CD14-positive monocyte (primary cell): ENCODE measurements at places on chromosomes 13 and 19.

DNA sequence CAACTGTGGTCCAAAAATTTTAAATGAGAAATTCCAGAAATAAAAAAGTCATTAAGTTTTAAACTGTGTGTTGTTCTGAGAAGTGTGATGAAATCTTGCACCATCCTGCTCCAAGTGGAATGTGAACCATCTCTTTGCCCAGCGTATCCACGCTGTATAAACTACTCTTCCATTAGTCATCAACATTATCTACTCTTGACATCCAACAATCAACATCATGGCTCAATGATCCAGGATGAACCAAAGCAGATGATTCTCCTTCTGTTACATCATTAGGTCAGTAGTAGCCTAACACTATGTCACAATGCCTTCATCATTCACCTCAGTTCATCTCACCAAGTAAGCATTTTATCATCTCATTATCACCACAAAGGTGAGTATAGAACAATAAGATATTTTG, 55.3 kb downstream of the SUCLA2 start:
- peaks cover 90% of the 10 kb centered on the region for H3K36me3 ChIP-seq
- H3K4me3 ChIP-seq = no peak overlapping the region
- H3K4me1 ChIP-seq = no peaks in the 10 kb centered on the region
- H3K27ac ChIP-seq = no peak overlapping the region

- DNase-seq = peak; percentile 58
- peaks cover 20% of the 10 kb centered on the region for H3K36me3 ChIP-seq
- no peaks in the 10 kb centered on the region for H3K27me3 ChIP-seq
- peaks cover 18% of the 10 kb centered on the region for H3K4me1 ChIP-seq
These were observed at the start of gene RINL for GRCh38 chr19:38877781-38878574. RINL (minus strand) TSS chr19:38878275; CDS start chr19:38876742, 1,533 bp downstream.

DNA sequence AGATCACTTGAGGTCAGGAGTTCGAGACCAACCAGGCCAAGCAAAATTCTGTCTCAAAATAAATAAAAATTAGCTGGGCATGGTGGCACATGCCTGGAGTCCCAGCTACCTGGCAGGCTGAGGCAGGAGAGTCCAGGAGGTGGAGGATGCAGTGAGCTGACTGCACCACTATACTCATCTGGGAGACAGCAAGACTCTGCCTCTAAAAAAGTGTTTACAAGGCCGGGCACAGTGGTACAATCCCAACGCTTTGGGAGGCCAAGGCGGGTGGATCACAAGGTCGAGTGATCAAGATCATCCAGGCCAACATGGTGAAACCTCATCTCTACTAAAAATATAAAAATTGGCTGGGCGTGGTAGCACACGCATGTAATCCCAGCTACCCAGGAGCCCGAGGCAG, 4.2 kb upstream of the DAPK3 start:
- peaks cover 7% of the 10 kb centered on the region for H3K4me1 ChIP-seq
- no peak overlapping the region for H3K4me3 ChIP-seq
- no peaks in the 10 kb centered on the region for H3K27me3 ChIP-seq
- H3K27ac ChIP-seq = no peak overlapping the region
- no peak for DNase-seq

DNA sequence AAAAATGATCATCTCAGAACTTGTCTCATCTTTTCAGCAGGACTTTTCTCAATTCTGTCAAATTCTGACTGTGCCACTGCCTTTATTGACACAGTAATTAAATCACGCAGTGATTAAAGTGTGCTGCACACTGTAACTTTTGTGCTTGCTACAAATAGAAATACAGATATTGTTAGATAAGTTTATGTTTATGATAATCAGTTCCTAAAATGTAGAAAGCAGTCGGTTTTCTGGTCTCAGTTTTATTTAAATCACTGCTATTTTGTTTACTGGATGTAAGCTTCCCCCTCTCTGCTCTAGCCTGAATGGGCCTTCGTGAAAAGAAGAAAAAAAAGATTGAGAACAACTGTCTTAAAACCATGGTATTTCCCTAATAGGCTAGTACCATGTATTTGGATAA, 258.8 kb upstream of the STARD13 start:
- H3K4me3 ChIP-seq = peak overlapping the region; percentile 76
- no peaks in the 10 kb centered on the region for H3K27me3 ChIP-seq
- H3K4me1 ChIP-seq = peaks cover 44% of the 10 kb centered on the region
- no peaks in the 10 kb centered on the region for H3K36me3 ChIP-seq
- H3K27ac ChIP-seq = no peak overlapping the region

DNA sequence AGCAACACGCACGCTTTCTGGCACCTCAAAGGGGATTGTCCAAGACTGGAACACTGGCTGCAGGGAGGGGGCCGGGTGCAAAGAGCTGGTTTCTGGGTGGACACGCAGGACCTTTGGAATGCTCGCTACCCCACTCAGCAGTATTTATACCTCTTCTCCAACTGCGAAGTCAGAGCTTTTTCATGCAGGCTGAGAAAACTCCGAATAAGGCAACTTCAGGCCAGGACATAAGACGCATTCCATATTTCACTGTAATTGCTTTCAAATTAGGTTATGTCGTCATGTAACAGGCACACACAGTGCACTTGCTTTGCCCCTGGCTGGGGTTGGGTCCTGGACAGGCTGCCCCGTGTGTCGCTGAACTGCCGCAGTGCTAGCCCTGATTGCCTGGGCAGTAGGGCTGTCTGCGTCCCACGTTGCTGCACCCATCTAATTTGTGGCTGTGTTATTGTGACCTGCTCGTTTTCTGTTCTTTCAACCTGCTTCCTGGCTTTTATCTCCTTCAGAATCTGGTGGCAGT, 44.5 kb downstream of the ACTN4 start:
- peak overlapping the region; percentile 79 for H3K27ac ChIP-seq
- H3K36me3 ChIP-seq = peaks cover 6% of the 10 kb centered on the region
- DNase-seq = no peak

GRCh38 chr13:114043421-114044053, 69.7 kb upstream of the C13orf46 start:
- peak; percentile 87 for DNase-seq
- H3K27ac ChIP-seq = no peak overlapping the region
- peaks cover 56% of the 10 kb centered on the region for H3K36me3 ChIP-seq
- no peak overlapping the region for H3K4me3 ChIP-seq

- no peak overlapping the region for H3K27ac ChIP-seq
- no peak for DNase-seq
- H3K27me3 ChIP-seq = no peaks in the 10 kb centered on the region
These were observed 669.2 kb downstream of the DIAPH3 start for GRCh38 chr13:59494560-59494970.

DNA sequence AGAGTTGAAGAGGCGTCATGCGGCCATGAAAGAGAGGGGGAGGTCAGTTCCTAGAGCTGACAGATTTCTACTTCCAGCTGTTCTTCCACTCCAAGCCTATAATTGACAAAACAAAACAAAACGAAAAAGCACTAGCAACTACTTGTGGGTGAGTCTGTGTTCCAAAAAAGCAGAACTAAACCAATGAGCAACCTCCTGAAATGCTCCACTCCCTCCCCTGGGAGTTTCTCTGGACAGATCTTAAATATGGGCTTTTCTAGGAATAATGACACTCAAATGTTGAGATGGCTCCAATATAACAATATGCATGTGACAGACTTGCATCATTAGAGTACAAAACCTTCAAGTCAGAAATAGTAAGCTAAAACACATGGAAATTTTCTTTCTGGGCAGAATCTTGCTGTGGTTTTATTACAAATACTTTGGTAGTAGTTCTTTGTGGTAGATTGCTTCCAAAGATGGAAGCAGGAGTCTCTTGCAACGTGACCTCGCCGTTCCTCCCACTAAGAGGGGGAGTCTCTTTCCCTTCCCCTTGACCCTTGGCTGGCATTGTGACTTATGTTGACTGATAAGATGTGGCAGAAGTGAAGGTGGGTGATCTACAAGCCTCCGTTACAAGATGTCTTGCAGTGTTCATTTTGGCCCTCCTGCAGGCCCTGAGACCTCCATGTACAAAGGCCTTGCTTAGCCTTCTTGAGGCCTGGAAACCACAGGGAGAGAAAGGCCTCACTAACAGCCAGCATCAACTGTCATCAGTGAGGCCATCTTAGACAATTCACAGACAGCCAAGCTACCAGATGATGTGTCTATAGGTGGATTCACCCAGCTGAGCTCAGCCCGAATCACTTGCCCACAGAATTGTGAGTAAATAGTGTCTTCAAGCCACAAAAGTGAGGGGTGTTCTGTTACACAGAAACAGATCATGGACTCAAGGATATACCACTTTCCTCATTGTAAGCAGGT, 173.1 kb upstream of the RFC3 start:
- no peak overlapping the region for H3K27ac ChIP-seq
- DNase-seq = no peak
- no peak overlapping the region for H3K4me3 ChIP-seq

DNA sequence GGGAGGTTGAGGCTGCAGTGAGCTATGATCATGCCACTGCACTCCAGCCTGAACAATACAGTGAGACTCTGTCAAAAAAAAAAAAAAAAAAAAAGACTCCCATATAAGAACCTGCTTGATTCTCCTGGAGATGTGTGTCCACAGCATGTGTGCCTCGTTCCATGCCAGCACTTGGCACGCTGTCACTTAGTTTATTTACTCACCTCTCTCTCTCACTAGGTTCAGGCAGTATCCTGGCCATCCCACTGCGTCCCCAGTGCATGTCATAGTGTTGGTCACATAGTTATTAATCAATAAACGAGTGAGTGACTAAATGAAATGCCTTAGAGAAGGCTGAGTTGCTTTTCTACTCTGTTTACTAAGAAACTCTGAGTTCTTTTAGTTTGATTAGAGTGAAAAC, 79.1 kb upstream of the GPR12 start:
- DNase-seq = no peak
- no peaks in the 10 kb centered on the region for H3K36me3 ChIP-seq
- H3K27ac ChIP-seq = no peak overlapping the region

- DNase-seq = no peak
- no peaks in the 10 kb centered on the region for H3K36me3 ChIP-seq
- no peaks in the 10 kb centered on the region for H3K4me1 ChIP-seq
- no peak overlapping the region for H3K4me3 ChIP-seq
- H3K27me3 ChIP-seq = peaks cover 49% of the 10 kb centered on the region
- H3K27ac ChIP-seq = no peak overlapping the region
These were observed 2.0 kb downstream of the LRRC4B start for GRCh38 chr19:50565984-50566903.

GRCh38 chr13:110114316-110114715, 192.6 kb downstream of the COL4A1 start:
- peaks cover 12% of the 10 kb centered on the region for H3K4me1 ChIP-seq
- H3K36me3 ChIP-seq = no peaks in the 10 kb centered on the region
- DNase-seq = no peak
- no peaks in the 10 kb centered on the region for H3K27me3 ChIP-seq
- H3K4me3 ChIP-seq = no peak overlapping the region
- no peak overlapping the region for H3K27ac ChIP-seq

DNA sequence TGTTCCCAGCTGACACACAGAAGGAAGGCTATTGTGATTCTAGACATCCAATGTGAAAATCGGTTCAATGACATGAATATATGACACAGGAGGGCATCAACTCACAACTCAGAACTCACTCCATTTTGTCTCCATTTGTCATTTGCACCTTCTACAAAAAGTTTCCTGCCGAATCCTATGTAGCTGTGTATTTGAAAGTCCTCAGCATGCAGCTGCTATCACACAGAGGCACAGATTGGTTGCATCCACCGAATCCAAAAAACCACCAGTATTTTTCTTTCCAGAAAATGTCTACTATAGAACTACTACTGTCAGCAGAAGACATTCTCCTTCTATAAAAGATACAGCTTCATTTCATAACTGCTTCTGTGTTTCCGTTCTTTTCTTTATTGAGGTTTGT, 13.3 kb downstream of the PCDH9 start:
- H3K36me3 ChIP-seq = no peaks in the 10 kb centered on the region
- no peak for DNase-seq
- no peak overlapping the region for H3K27ac ChIP-seq
- H3K27me3 ChIP-seq = no peaks in the 10 kb centered on the region

- no peak for DNase-seq
- no peaks in the 10 kb centered on the region for H3K36me3 ChIP-seq
- H3K4me1 ChIP-seq = no peaks in the 10 kb centered on the region
- H3K27me3 ChIP-seq = no peaks in the 10 kb centered on the region
- no peak overlapping the region for H3K4me3 ChIP-seq
- H3K27ac ChIP-seq = no peak overlapping the region
These were observed 42.2 kb downstream of the CCNE1 start for GRCh38 chr19:29854033-29854432.

- peaks cover 6% of the 10 kb centered on the region for H3K36me3 ChIP-seq
- H3K27me3 ChIP-seq = no peaks in the 10 kb centered on the region
- peak overlapping the region; percentile 79 for H3K27ac ChIP-seq
- DNase-seq = peak; percentile 90
- H3K4me3 ChIP-seq = peak overlapping the region; percentile 77
These were observed 2.8 kb upstream of the CIRBP start for GRCh38 chr19:1266129-1266915.

DNA sequence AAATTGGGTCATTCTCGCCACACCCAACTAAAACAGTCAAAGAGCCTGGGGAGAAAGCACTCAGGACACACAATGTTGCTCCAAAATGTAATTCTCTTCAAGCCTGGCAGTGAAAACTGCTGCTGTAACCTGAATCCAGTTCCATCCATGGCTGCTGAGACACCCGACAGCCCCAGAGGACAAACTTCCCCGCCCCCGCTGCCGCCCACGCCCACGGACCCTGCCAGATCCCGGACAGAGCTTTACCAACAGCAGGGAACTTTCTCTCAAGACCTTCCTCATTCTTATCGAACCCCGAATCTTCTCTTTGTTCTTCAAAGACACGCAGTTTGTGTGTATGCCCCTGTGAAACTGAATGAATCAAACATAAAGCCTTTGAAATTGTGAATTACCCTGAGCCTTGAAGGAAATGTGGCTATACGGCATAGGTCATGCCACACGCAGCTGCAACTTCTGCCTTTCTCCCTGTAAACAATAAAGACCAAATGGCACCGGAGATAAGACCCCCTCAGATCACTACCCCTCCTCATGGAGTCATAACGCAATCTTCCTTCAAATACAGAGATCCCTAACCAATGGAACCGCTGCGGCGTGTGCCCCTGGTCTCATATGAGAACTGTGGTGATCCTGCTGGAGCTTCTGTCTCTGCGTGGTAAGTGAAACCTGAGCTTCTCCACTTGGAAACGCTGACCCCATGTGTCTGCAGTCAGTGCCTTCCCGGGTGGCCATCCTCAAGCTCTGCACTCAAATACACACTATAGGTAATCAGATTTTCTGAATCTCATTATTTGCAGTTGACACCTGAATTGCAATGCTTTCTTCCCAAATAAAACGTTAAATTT, 4.8 kb upstream of the LAMP1 start:
- DNase-seq = no peak
- peaks cover 27% of the 10 kb centered on the region for H3K4me1 ChIP-seq
- H3K27me3 ChIP-seq = peaks cover 35% of the 10 kb centered on the region
- no peak overlapping the region for H3K27ac ChIP-seq
- H3K4me3 ChIP-seq = peak overlapping the region; percentile 68
- no peaks in the 10 kb centered on the region for H3K36me3 ChIP-seq

GRCh38 chr13:48662226-48662625, 8.5 kb downstream of the CYSLTR2 start:
- H3K27ac ChIP-seq = peak overlapping the region; percentile 68
- H3K36me3 ChIP-seq = no peaks in the 10 kb centered on the region
- no peak overlapping the region for H3K4me3 ChIP-seq
- DNase-seq = peak; percentile 12
- no peaks in the 10 kb centered on the region for H3K27me3 ChIP-seq

GRCh38 chr19:55525289-55526101, 11.4 kb downstream of the SBK2 start:
- no peaks in the 10 kb centered on the region for H3K4me1 ChIP-seq
- no peaks in the 10 kb centered on the region for H3K36me3 ChIP-seq
- no peak overlapping the region for H3K27ac ChIP-seq
- no peaks in the 10 kb centered on the region for H3K27me3 ChIP-seq
- H3K4me3 ChIP-seq = no peak overlapping the region
